Posterior cingulate gyrus (tissue), 11 donors: ENCODE measurements at places on chromosomes 5 and 9.

GRCh38 chr9:71819115-71819739, 50.9 kb upstream of the CEMIP2 start:
- no peak for DNase-seq

DNA sequence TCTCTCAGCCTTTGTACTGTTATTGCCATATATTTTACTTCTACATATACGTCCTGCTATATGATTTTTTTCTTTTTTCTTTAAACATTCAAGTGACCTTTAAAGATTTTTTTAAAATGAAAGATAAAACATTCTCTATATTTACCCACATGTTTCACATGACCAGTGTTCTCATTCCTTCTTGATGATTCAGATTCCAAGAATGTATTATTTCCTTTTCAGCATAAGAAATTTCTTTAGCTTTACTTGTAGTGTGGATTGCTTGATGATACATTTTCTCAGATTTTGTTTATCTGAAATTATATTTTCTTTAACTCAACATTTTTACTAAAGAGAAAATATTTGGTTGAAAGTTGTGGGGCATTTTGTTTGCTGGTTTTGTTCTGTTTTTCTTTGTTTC, 792.1 kb downstream of the BRINP1 start:
- DNase-seq = no peak

- no peak for DNase-seq
These were observed 1131.0 kb downstream of the MAT2B start for GRCh38 chr5:164636456-164636855.

GRCh38 chr5:1729641-1730486, 69.8 kb downstream of the MRPL36 start:
- no peak for DNase-seq

GRCh38 chr9:136482046-136482792, 621 bp downstream of the SEC16A start:
- no peak for DNase-seq

- DNase-seq = no peak
These were observed 112.6 kb upstream of the NFIL3 start for GRCh38 chr9:91536211-91536691.

- DNase-seq = no peak
These were observed 921 bp downstream of the KCNIP1 start for GRCh38 chr5:170504616-170505266.

GRCh38 chr9:83957248-83957513, 22.8 kb downstream of the HNRNPK start:
- no peak for DNase-seq

GRCh38 chr9:91130796-91131318, 230.9 kb downstream of the AUH start:
- DNase-seq = no peak

DNA sequence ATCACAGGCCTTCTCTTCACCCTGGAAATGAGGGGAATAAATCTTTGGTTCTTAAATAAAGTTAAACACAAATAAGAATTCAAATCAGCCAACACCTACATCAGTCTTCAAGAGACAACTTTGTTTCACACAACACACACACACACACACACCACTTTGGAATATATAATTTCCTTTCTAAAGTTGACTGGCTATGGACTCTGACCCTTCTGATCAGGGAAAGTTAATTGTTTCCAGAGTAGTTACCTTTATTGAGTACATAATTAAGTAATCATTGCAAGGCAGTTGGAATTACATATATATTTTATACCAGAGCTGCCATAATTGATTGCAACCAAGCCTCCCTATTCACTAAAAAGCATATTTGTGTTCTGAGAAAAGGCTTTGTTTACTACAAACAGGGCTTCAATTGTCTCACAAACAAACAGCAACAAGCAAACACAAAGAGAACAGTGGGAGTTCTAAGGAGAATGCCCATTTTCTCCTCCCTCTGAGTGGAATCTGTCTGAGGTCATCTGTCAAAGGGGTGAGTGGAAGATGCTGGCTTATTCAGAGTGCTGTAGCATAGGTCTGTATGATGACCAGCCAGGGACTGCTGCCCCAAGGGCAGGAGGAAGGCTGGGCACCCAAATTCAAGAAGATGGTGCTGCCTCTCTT, 136.6 kb downstream of the SEMA6A start:
- DNase-seq = no peak

DNA sequence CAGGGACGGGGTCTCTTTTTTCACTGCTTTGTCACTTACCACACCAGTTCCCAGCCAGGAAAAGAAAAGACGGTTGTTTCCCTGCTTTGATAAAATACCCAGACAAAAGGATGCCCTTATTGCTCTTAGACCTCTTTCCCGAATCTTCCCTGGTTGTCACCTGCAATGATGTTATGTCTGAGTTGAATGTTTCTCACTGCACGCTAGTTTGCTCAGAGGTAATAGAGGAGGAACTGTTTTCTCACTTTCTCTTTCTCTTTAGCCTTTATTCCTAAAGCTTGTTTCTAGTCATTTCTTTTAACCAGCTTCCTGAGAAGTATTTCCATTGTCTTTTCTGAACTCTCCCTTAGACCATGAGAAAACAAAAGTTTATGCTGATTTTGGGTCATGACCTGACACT, 32.9 kb downstream of the ACER2 start:
- DNase-seq = no peak

DNA sequence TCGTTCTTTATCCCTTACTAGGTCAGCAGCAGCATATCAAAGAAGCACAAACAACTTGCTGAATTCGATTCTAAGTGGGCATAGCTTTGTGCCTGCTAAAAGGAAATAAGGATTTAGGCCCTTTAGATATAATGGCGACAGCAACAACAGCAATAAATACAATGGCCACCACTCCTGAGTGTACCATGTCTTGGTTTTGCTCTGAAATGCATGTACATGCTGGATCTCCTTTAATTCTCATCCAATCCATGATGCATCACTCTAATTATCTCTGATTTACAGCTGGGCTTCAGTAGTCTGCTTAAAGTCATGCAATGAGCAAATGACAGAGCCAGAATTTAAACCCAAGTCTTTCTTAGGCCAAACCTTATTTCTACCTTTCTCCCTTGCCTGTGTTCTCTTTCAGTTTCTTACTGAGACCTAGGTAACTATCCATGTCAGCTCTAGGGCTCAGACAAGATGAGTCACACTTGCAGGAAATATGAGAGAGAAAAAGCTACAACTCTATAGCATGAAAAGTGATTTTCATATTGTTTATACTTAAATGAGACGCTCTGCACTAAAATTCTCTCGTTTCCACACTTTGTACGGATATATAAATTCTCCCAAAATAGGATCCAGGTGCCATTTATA, 111.8 kb downstream of the HMHB1 start:
- DNase-seq = no peak
